ENCODE measurements at places on chromosomes 4 and X. TPM values are rescaled to one million over a fixed set of nuclear protein-coding genes. Genes with fewer than 3 reads are reported as not detected.

GRCh38 chrX:54994668-54995351, 822 bp upstream of the PFKFB1 start:
- no peak overlapping the region for H3K4me3 ChIP-seq
- DNase-seq = peak; percentile 68
- H3K4me1 ChIP-seq = peaks cover 9% of the 10 kb centered on the region
- H3K27ac ChIP-seq = peak overlapping the region; percentile 38

- H3K27ac ChIP-seq = no peak overlapping the region
- H3K36me3 ChIP-seq = no peaks in the 10 kb centered on the region
- no peak overlapping the region for H3K4me3 ChIP-seq
- no peak for DNase-seq
- no peaks in the 10 kb centered on the region for H3K4me1 ChIP-seq
Observed at GRCh38 chr4:136495076-136495475, 1037.2 kb downstream of the PCDH18 start.

Gene MEPE
- not detected for total RNA-seq

DNA sequence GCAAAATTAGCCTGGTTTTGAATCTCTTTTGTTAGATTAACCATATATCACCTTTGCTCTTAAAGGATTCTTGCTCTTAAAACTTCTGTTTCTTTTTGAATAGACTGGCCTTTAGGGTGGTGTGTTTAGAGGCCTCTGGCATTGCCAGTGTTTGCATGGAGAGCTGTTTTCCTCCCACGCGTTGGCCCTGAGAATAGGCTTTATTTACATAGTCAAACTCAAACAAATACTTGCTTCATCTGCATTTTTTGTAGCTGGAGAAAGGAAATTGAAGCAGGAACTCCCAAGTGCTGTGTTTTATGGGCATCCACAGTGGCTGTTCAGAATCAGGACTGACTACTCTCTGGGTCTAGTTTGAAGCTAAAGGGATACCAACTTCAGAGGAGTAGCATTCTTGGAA, 2.7 kb downstream of the SHROOM2 start:
- no peaks in the 10 kb centered on the region for H3K36me3 ChIP-seq
- no peaks in the 10 kb centered on the region for H3K27me3 ChIP-seq
- DNase-seq = no peak
- no peak overlapping the region for H3K4me3 ChIP-seq
- peak overlapping the region; percentile 76 for H3K27ac ChIP-seq
